ENCODE measurements at places on chromosomes 16 and 17.

DNA sequence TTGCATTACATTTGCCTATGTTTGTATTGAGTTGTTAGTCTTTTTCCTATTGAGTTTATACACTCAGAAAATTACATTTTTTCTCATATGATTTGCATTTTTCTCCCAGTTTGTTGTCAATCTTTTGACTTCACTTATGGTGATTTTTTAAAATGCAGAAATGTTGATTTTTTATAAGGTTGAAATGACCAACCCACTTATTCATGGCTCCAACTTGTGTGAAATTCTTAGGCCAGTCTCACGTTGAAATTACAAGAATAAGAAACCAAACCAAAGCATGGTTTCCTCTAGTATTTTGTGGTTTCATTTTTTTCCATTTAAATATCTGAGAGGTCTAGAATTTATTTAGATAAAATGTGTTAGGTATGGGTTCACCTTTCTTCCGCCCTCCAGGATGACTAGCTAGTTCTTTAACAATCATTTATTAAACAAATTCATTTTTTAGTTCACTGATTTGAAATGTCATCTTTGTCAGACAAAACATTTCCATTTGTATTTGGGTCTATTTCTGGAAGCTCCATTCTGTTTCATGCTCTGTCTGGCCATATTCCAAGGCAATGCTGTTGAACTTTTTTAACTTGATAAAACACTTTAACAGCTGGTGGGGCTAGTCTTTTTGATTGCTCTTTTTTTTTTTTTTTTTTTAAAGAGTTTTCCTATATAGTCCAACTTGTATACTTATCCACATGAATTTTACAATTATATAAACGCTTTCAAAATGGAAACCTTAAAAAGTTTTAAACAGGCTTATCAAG is 40.0 kb downstream of the FAM20A start:
- DNase-seq, result no peak

DNA sequence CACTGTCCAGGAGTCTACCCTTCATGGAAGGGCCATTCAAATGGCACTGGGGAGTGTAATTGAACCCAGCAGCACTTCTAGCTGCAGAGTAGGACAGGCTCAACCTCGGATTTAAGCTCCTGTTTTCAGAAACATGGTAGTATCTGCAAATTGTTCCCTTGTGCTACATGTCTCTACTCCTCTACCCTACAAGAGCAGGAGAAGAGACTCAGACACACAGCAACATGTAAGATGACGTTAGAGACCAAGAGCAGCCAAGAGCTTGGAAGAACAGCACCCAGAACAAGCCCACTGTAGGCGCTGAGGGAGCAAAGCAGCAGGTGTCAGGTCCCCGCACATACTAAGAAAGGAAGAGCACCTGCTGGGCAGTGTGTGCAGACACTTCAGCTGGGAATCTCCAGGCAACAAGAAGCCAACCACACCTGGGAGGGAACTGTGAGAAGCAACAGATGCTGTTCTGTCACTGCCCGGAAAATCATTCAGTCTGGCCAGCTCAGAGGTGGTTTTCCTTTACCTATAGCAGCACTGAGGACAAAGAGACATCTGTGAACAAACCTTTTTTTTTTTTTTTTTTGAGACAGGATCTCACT is 35.6 kb upstream of the MNT start:
- DNase-seq, result no peak

- no peak for DNase-seq
These were observed 791 bp upstream of the SUPT4H1 start for GRCh38 chr17:58352596-58353388.

- no peak for DNase-seq
These were observed 54.1 kb downstream of the PIMREG start for GRCh38 chr17:6498356-6498755.

GRCh38 chr17:16383772-16384287 is 2.9 kb downstream of the UBB start:
- DNase-seq, result no peak

DNA sequence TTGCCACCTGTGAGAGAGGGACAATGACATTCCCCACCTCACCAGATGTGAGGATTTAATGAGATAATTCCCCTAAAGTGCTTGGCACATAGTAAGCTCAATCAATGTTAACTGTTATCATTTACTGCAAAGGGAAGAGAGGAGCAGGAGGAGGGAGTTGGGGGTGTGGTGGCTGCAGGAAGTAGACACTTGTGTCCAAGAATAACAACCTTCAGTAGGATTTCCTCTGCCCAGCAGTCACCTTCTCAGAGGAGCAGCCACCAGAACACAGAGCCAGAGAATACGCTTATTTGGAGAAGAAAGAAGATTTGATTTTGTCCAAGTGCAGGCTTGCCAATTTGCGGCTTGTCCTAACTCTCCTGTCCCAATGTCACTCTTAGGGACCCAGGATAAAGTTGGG is 10.2 kb downstream of the CBX4 start:
- DNase-seq, result no peak

DNA sequence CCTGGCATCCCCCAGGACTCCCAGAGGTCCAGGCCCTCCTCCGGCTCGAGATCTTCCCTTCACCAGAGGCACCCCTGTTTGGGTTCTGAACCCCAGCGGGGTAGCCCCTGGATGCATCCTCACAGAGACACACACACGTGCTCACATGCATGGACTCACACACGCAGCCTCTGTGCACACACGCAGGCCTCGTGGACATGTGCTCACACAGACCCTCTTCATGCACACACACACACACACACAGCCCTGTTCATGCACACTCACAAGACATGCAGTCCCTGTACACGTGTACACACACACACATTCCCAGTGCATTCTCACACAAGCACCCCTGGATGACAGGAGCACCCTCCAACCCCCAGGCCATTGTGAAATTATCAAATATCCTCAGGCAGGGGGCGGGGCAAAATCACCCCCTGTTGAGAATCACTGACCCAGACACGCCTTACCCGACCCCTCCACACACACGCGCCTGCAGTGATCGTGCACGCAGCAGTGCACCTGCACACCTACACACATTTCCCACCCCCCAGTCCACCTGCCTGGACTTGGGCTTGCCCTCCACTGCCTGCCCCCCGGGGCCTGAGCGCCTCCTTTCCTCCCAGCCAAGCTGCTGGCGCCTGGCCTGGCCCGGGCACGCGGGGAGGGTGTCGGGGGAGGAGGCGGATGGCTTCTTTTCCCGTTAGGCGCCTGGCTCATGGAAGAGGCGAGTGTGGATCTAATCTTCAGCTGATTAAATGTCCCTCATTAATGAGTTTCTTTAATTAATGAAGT is 62.6 kb downstream of the ENGASE start:
- DNase-seq, result no peak

- DNase-seq, result no peak
These were observed 24.3 kb upstream of the ZNF750 start for GRCh38 chr17:82863941-82864712.

DNA sequence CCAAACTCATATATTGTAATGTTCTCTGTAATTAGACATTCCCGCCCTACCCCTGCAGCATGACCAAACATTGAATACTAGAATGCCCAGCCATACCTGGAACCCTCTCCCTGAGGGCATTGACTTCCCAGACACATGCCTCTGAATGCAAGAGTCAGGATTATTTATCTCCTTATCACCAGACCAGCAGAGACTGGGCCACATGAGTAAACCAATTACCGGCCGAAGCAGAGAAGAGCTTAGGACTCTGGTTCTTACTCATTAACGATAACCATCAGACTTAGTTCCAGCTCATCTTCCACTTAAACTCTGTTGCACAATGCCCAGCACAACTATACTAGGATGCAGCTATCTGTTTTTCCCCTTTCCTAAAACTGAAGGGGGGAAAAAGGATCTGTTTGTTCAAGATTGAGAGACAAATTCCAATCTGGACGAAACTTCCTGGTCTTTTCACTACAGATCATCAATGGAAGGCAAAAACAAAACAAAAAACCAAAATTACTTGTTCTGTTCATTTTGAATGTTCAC is 88.2 kb upstream of the CORO6 start:
- no peak for DNase-seq

DNA sequence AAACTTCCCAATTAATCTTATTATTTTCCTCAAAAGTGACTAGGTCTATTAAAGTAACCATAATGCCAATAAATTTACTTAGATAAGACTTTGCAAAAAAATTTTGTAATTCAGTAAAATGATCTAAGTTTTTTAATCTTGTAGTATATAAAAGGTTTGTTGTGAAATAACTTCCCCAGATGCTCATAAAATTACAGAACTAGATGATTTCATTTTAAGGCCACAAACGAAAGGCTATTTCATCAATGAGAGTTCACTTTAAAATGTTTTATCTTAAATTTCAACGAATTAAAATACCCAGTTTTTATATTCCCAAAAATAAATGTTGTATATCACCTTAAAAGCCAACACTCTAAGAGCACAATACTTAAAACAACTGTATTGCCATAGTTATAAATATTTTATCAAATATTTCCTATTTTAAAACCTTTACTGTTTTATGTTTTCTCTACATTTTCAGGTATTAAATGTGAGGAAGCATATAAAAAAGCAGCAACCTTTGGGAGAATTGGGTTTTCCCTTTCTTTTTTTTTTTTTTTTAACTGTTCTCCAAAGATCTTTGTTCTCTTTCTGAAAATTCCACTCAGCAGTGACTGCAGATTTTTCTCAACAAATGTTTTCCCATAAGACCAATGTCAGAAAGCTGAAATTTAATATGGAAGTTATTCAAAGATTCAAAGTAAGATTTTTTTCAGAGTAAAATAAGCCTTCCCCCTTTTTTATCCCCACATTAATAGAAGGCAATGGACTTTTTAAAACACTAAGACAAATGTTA is 169.9 kb downstream of the CYB561 start:
- no peak for DNase-seq

All from NCI-H2081 treated with DMSO at 0.1 percent for 48 hours (cell line).